Effector CD4-positive, alpha-beta T cell (primary cell): ENCODE measurements at places on chromosomes 6 and 20.

DNA sequence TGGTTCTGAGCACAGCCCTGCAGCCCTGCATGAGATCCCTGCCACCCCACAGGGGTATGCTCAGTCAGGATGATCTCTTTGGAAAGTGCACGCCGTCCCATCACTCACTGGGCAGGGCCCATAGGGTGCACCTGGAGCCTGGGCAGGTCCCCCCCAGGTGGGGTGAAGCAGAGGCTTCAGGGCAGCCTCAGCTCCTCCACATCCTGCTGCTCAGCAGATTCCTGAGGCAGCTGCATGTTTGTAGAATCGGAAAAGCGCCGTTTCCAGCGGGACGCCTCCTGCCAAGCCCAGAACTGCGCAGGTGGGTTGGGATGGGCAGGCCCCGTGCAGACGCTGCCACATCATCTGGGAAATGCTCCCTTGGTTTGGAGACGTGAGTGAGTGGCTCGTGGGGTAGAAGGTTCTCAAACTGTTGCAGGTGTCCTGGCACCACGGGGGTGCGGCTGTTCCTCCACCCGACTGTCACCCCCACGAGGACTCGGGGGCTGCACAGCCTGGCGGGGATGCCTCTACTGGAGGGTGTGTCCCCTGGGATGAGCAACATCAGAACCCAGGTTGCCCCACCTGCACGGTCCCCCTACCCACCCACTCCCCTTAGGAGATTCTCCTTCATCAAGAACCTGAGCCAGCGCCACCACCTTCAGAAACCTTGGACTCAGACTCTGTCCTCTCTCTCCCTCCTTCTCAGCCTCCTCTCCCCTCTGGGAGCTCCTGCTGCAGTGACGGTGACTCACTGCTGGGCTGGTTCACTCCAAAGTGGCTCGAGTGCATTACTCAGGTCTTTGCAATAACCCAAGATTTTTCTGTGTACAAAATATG lies 334.1 kb downstream of the TAF4 start:
- no peak for DNase-seq

GRCh38 chr20:13220904-13221297 lies at the start of gene ISM1:
ISM1 (plus strand) TSS chr20:13221274; CDS start chr20:13221777, 503 bp downstream.
- DNase-seq: peak; percentile 16

DNA sequence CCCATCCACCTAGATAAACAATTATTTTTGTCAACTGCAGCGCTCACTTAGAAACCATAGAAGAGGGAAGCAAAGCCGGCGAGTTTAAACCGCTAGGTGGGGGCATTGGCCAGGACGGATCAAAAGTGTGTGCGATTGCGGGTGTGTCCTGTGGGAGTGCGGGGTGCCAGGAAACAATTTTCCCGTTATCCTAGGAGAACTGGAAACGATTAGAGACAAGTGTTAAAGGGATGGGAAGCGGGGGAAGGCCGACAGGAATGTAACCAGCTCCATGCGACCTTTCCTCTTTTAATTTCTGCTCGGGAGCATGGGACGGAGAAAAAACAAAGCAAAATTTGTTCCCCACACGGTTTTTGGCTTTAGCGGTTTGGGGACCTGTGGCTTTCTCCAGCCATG lies 2.8 kb upstream of the HTR1B start:
- no peak for DNase-seq

GRCh38 chr6:106510090-106510970 lies 119.0 kb downstream of the RTN4IP1 start:
- DNase-seq: peak; percentile 69

GRCh38 chr20:44946271-44946852 lies 13.8 kb downstream of the TOMM34 start:
- no peak for DNase-seq

DNA sequence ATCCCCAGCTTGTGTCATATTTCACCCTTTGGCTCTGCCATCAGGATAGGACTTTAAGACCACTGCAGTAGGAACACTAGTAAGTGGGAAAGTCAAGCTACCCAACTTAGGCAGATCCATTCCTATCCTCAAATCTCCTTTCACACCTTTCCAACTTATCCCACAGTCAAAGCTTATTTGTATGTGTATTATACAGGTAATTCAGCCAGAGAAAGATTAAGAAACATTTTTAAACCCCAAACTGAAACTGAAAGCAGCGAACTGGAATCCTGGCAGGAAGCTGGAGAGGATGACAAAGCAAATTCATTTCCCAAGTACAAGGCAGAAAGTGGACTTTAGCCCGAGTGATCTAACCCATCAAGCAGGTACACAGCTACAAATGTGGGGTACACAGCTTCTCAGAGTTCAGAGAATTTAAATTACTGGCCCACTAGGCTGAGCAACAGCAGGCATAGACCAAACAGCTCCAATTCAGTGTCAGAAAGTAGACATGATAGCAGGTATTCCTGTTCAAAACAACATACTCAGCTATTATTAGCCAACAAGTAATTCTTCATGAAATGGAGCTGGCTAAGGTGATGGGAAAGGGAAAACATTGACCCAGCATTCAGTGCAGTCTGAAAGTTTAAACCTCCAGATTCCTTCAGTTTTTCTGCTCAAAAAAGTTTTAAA lies 39.1 kb downstream of the ILRUN start:
- no peak for DNase-seq

DNA sequence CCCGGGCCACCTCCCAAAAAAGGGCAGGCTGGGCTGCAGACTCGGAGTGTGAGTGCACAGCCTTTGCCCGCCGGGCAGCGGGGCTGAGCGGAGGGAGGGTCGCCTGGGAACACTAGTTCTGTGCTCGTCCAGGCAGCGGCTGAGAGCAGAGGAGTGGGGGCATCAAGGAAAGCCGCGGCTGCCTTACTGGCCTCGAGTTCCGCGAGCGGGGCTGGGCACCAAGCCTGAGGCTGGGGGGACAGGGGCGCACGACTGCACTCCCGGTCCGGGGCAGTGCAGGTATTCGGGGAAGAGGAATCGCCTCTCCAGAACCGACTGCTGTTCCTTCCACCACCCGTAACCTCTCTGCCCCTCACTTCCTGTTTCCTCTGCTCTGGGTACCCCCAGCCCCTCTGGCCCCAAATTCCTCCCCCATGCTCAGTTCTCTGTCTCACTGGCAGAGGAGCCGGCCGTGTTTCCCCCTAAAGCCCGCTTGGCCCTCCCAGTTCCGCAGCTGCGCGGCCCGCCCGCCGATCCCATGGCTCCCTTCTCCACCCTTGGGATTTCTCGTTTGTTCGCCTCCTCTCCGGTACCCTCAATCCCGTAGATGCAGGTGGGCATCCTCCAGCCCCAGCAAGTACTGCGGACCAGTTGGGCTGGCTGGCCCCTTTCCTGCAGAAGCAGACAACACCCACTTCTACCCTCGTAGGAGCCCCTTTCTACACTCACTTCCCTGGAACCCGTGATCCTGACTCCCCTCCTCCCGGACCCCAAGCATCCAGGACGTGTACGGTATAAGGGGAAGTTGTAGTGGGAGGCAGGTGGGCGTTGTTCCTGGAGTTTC lies 5.1 kb downstream of the RING1 start:
- DNase-seq: no peak

DNA sequence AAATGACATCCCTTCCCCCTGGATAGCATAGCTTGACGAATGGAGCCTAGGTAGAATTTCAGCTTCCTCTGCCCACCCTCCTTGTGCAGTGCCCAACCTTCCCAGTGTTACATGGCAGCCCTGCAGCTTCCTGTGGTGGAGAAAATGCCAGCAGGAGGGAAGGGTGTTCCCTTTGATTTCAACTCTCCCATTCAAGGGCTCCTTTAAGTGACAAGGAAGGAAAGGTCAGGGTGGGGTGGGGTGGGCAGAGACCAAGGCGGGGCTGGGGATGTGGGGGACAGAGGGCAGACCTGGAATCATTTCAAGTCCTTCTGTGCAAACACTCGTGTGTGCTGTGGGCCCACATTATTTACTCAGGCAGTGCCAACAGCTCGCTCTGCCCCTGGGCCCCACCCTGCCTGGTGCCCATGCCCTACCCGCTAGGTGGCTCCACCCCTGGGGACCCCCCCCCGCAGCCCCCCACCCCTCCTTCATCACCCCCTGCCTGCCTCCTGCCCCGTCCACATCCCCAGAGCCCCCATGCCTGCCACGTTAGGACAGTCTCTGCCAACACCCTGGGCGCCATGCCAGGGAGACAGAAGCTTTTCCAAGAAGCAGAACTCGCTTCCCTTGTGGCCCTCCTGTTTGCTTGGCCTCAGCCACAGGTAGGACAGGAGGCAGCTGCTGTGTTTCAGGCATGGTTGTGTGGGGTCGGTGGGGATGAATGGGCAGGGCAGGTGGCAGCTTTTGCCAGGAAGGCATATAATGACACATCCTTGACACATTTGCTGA lies 9.4 kb downstream of the SPDEF start:
- DNase-seq: no peak

GRCh38 chr20:19701429-19701828 lies 56.6 kb upstream of the RIN2 start:
- no peak for DNase-seq

DNA sequence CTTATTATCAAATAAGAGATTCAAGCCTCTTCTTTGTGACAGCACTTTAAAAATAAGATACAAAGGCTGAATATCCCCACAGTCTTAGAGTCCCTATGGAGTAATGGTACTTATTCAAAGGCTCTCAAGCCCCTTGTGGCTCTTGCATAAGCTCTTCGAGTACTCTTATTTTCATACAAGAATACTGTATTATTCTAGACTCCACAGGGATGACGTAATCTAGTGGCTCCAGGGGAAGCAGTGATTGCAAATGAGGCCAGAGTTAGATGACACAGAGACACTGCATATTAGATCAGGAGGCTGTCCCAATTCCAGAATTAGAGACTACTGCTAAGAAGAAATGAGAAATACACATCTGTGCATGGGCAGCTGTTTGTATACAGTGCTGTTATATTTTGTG lies 1195.9 kb upstream of the MAP3K7 start:
- DNase-seq: no peak

DNA sequence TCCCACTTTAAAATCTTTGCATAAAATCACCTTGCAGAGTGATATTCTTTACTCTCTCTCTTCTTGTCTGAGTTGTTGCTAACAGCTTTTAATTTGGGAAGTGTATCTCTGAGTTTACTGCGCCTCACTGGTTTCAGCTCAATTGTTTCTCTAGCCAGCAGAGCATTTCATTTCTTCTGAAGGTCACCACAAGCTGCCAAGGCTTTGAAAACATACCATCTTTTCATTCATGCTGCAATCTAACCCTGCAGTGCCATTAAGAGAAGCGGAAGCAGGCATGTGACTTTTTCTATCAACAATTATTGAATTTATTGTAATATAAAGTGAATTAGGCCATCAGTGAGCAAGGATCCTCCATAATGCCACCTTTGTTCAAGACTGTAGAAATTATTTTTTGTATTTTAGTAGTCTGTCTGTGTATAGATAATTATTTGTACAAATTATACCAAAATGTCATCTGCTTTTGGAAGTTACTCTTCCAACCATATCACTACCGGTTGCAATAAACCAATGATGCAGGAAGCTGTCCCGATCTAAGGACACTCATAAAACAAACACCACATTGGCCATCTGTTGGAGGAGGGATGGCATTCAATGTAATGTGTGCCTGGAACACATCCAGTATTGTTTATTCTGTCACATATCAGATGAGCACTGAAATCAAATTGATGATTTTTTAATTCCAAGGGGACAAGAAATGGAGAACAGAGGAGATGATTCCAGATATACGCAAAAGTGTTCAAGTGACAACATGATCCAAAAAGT lies 26.8 kb downstream of the HS3ST5 start:
- no peak for DNase-seq

DNA sequence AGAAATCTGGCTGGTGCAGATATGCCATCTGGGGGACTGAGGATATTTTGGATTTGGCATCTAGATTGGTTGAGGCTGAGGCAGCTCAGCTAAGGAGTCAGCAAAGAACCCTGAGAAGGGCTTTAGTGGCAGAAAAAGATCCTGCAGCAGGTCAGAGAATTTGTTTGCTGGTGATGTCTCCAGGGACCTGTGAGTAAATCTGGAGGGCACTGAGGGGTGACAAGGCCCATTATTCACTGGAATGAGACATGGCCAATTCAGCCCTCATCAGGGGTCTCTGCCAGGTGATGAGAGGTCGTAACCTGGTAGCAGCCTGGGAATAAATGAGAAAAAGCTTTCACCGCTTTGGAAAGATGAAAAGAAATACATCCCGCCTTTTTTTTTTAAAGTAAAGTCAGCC lies 118.3 kb upstream of the FBXL4 start:
- no peak for DNase-seq

DNA sequence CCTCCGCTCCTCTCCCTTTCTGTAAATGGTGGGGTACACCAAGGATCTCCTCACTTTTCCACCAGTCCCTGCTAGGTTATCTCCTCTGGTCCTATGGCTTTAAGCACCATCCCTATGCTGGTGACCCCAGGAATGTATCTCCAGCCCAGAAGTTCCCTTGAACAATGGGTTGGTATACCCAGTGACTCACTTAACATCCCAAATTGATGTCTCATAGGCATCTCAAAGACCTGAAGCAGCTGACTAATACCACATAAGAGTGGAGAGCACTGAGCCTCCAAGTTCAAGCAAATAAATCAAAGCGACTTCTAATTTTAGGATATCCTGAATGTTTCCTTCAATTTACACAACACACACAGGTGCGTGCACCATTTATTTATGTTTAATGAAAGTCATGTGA lies 48.3 kb downstream of the ADGRF1 start:
- no peak for DNase-seq

DNA sequence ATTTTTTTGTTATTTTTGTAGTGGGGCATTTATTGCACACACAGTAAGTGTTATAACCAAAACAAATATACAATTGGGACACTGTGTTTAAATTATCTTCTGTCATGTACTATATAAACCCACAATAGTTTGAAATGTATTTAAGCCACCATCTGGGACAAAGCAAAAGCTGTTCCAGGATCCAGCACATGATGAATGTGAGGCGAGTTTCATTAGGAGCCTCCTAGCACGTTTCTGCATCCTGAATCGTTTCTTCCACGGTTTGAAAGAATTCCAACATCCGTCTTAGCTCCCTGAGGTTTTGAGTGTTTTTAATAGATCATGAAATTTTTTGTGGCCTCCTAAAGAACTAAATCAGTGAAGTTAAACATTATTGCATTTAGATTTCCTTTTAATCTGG lies 65.8 kb downstream of the EYA4 start:
- DNase-seq: no peak

GRCh38 chr20:6732001-6732447 lies 35.5 kb upstream of the BMP2 start:
- no peak for DNase-seq

DNA sequence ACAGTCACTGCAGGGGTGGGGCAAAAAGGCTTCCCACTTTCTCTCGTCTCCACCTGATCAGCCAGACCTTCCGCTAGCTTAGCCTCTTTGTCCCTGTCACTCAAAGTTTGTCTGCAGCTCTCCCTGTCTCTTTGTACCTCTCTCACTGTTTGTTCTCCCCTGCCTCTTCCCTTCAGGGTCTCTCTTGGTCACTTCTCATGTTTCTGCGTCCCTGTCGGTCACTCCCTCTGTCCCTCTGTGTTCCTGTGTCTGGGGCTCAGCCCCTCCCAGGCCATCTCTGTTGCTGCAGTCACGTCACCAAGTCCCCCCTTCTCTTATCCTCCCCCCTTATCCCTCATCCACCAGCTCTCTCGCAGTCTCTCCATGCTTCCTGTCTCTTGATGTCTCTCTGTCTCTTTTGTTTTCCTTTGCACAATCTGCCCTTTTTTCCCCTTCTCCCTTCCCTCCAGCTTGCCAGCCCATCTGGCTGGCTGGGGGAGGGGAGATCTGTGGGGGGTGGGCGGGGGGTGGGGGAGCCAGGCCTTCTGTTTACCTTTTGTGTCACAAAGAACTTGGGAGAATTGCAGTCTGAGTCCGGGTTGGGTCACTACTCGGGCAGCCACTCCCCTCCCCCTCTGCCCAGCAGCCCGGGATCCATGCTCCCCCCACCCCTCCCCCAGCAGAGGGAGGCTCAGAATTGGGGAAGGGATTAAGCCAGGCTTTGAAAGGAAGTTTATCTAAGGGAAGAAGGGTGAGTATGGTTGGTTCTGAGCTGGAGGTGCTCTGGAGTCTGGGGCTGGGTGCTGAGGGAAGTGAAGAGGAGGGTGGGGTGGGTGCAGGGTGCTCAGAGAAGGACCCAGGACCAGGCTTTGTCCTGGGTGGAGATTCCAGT lies 32.3 kb downstream of the FOXP4 start:
- no peak for DNase-seq
